Activated naive CD4-positive, alpha-beta T cell treated with anti-CD3 and anti-CD28 coated beads, Interleukin-2, amount 10 ng/mL, durations not matched to agents 7 days and 5 days (primary cell): ENCODE measurements at places on chromosomes 1 and 21.

GRCh38 chr21:44555200-44555875 lies 3.3 kb downstream of the KRTAP10-3 start:
- H3K27ac ChIP-seq, result no peak overlapping the region
- peaks cover 61% of the 10 kb centered on the region for H3K27me3 ChIP-seq
- H3K36me3 ChIP-seq, result peaks cover 2% of the 10 kb centered on the region
- DNase-seq, result no peak
- no peaks in the 10 kb centered on the region for H3K4me1 ChIP-seq

DNA sequence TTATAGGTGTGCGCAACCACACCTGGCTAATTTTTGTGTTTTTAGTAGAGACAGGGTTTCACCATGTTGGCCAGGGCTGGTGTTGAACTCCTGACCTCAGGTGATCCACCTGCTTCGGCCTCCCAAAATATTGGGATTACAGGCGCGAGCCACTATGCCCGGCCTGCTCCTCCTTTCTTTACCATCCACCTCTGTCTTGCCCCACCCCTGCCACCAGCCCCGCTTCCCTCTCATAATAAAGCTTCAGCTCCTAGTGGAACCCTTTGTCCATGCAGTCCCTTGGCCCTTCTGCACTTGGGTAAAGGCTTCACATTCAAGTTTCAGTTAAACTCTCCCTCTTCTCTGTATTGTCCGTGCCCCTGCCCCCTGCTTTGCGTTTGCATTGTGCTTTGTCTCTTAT lies 120.1 kb downstream of the CAMTA1 start:
- H3K4me3 ChIP-seq, result no peak overlapping the region
- H3K27ac ChIP-seq, result no peak overlapping the region
- peaks cover 24% of the 10 kb centered on the region for H3K27me3 ChIP-seq
- no peak for DNase-seq

DNA sequence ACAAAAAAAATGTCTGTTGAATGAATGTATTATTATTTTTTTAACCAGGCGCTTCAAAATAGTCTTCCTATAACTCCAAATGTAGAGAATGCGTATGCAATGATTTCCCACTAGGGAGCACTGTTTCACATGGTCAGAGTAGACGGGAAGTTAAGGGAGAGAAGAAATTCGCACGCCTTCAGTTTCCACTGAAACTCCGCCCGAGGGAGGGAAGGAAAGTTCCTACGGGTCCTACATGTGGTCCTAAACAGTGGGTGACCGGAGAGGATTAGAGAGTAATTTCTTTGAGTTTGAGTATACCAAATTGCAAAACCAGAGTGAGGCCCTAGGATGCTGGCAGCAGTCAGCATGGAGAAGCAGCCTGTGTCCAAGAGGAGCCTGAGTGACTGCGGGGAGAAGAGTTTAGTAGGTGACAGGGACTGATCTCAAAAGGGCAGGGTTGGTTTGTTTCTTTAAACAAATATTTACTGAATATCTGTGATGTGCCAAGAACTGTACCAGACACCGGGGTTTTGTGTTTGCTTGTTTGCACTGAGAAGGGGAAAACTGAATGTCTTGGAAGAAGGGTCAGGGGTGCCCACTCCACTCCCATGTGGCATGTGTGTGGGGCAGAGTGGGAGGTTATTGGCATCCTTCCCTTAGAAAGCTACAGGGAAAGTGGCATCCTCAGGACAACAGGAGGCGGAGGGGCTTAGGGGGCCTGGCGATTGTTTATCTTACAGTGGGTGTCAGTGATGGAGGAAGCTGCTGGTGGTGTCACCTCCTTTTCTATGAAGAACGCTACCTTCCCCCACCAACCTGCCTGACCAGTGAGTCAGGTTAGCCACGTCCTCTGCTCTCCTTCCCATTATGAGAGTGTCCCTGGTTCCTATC lies 22.8 kb downstream of the RNU5D-1 start:
- H3K36me3 ChIP-seq, result no peaks in the 10 kb centered on the region
- H3K4me1 ChIP-seq, result peaks cover 10% of the 10 kb centered on the region
- peak; percentile 55 for DNase-seq

- no peaks in the 10 kb centered on the region for H3K4me1 ChIP-seq
- no peak overlapping the region for H3K27ac ChIP-seq
- peaks cover 16% of the 10 kb centered on the region for H3K27me3 ChIP-seq
Observed at GRCh38 chr21:31418377-31419001, 74.4 kb upstream of the TIAM1 start.

DNA sequence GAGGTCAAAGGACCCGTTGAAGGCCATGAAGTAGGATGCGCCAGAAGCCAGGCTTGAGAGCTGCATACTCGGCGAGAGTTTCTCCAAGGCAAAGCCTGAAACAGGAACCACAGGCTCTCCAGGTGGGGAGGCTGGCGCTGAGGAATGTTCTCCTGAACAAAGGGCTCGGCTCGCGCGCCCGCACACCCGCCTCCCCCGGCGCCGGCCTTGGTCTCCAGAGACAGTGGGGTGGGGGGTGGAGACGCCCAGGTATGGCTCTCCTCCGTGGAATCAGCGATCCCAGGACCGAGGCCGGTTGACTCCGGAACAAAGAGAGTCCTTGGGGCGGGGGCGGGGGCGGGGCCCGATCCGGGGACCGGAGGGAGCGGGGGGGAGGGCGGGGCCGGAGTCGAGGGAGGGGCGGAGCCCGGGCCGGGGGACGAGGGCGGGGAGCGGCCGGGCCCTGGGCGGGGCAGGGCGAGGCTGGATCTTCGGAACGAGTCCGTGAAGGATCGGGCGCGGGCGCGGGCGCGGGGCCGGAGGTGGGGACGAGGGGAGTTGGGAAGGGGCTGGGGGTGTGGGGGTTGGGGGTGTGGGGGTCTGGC lies 85.0 kb downstream of the NKAIN1 start:
- DNase-seq, result peak; percentile 78
- peak overlapping the region; percentile 75 for H3K4me3 ChIP-seq
- peaks cover 11% of the 10 kb centered on the region for H3K4me1 ChIP-seq

GRCh38 chr1:178953538-178954324 lies 72.0 kb upstream of the FAM20B start:
- H3K27me3 ChIP-seq, result no peaks in the 10 kb centered on the region
- DNase-seq, result no peak
- no peak overlapping the region for H3K27ac ChIP-seq
- no peak overlapping the region for H3K4me3 ChIP-seq
- no peaks in the 10 kb centered on the region for H3K4me1 ChIP-seq
- no peaks in the 10 kb centered on the region for H3K36me3 ChIP-seq

DNA sequence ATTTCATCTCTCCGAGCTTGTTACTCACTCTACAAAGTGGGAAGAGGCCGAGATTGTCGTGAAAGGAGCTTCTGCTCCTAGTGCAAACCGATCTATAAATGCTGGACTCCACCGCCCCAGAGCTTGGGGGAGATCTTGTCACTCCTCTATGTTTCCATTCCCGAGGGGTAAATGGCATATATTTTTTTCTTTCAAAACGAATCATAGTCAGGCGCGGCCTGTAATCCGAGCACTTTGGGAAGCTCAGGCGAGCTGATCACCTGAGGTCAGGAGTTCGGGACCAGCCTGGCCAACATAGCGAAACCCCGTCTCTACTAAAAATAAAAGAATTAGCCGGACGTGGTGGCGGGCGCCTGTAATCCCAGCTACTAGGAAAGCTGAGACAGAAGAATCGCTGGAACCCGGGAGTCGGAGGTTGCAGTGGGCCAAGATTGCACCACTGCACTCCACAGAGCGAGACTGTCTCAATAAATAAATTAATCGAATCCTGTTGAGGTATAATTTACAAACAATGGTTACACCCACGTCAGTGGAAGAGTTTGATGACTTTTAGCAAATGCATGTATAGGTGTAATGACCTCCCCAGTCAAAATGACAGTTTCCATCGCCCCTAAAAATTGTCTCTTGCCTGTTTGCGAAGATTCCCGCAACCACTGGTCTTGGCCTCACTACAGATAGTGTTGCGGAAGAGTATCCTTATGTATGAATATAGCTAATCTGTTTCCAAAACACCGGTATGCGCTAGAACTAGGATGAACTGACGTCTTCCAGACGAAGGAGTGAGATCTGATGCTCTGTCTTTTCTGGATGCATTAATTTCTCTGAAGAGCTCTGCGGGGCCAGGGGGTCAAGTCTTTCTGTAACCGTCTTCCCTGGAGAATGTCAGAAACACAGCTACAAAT lies 840 bp upstream of the HEATR1 start:
- H3K27me3 ChIP-seq, result peaks cover 29% of the 10 kb centered on the region
- peak overlapping the region; percentile 96 for H3K27ac ChIP-seq
- peak overlapping the region; percentile 99 for H3K4me3 ChIP-seq

DNA sequence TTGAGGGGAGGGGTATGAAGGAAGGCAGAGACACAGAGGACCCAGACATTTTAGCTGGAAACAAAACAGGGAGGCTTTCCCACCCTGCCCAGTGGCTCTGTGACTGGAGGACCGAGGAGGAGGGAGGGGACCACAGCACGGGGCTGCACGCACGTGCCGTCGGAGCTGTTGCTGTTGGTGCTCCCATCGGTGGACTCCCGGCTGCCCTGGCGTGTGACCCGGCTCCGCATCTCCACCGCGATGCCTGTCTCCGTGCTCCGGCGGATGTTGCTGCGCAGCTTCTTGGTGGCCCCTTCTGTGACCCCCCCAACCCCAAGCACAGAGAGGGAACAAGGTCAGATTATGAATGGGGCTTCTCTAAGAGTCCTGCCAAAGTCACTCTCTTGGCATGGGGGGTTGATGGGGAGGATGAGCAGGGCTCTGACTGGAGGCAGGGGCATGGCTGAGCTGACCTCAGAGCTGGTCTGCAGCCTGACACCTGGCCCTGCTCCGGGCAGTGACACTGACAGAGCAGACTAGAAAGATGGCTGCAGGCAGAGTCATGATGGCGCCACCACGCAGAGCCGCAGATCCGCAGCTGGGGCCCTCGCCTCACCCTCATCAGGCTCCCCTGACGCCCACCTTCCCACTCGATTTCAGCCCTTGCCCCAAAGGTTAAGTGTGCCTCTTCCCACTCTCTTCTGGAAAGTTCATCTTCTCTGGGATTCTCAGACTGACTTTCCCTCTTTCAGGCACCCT lies 29.6 kb downstream of the RIMS3 start:
- peaks cover 1% of the 10 kb centered on the region for H3K36me3 ChIP-seq
- H3K4me1 ChIP-seq, result peaks cover 7% of the 10 kb centered on the region
- no peak overlapping the region for H3K27ac ChIP-seq
- H3K27me3 ChIP-seq, result peaks cover 14% of the 10 kb centered on the region

- H3K4me1 ChIP-seq, result peaks cover 7% of the 10 kb centered on the region
- no peaks in the 10 kb centered on the region for H3K27me3 ChIP-seq
- no peak overlapping the region for H3K4me3 ChIP-seq
- no peak for DNase-seq
Observed at GRCh38 chr1:27099587-27100334, 55.2 kb downstream of the SLC9A1 start.

- peaks cover 34% of the 10 kb centered on the region for H3K36me3 ChIP-seq
- H3K27me3 ChIP-seq, result peaks cover 14% of the 10 kb centered on the region
- no peak overlapping the region for H3K27ac ChIP-seq
- H3K4me1 ChIP-seq, result peaks cover 32% of the 10 kb centered on the region
- DNase-seq, result no peak
Observed at GRCh38 chr1:205301205-205301821, 20.2 kb downstream of the NUAK2 start.

- DNase-seq, result no peak
- H3K4me1 ChIP-seq, result peaks cover 3% of the 10 kb centered on the region
- no peak overlapping the region for H3K27ac ChIP-seq
- H3K4me3 ChIP-seq, result no peak overlapping the region
Observed at GRCh38 chr1:93692451-93692861, 10.8 kb upstream of the BCAR3 start.
